ENCODE measurements at places on chromosomes 1 and 21. TPM values are rescaled to one million over a fixed set of nuclear protein-coding genes. Genes with fewer than 3 reads are reported as not detected.

The C1orf56 gene
- 3.2 TPM for total RNA-seq

The INSRR gene
- not detected for total RNA-seq

The FAM78B gene
- 0.69 TPM for total RNA-seq

GRCh38 chr21:45801989-45802388, 158.5 kb downstream of the PCBP3 start:
- H3K4me3 ChIP-seq: no peak overlapping the region
- H3K4me1 ChIP-seq: no peaks in the 10 kb centered on the region
- no peaks in the 10 kb centered on the region for H3K27me3 ChIP-seq

DNA sequence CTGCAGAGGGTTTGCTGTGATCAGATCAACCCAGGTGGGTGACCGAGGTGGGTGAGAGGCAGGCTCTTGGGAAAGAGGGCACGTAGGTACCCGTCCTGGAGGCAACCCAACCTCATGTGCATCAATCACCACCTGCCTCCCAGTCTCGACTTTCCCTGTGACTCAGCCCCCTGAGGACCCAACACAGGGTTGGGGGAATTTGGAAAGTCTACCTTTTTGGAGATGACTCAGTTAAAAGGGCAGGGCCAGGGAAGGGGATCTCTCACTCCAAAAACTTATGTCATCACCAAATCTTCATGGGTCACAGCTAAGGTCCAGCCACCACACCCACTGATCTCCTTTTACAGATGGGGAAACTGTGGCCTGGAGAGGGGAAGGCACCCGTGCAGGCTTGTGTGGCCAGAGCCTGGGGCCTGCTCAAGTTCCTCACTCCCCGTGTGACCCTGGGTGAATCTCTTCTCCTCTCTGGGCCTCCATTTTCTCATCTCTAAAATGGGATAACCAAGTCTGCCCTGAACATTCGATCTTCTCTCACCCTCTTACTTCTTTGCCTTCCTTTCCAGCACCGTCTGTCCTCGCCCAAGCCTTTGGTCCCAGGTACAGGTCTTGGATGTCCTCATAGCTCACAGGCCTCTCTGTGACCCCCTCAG, 34.6 kb upstream of the WNT4 start:
- no peaks in the 10 kb centered on the region for H3K4me1 ChIP-seq
- no peak overlapping the region for H3K4me3 ChIP-seq

DNA sequence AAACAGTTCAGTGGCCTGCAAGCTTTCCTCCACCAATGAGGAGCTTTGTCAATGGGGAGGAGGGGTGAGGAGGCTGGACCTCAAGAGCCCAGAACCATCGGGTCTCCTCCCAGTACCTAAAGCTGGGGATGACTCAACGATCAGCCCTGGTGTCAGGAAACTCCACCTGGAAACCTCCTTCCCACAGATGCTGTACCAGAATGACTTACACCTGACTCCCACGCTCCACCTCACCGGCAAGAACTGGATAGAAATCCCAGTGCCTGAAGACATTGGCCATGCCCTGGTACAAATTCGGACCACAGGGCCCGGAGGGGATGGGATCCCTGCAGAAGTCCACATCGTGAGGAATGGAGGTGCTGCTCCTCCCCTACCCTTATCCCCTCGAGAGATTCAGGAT, 11.4 kb downstream of the TMEM81 start:
- no peaks in the 10 kb centered on the region for H3K27me3 ChIP-seq
- no peak overlapping the region for H3K4me3 ChIP-seq
- DNase-seq: no peak
- no peak overlapping the region for H3K27ac ChIP-seq
- H3K4me1 ChIP-seq: no peaks in the 10 kb centered on the region

DNA sequence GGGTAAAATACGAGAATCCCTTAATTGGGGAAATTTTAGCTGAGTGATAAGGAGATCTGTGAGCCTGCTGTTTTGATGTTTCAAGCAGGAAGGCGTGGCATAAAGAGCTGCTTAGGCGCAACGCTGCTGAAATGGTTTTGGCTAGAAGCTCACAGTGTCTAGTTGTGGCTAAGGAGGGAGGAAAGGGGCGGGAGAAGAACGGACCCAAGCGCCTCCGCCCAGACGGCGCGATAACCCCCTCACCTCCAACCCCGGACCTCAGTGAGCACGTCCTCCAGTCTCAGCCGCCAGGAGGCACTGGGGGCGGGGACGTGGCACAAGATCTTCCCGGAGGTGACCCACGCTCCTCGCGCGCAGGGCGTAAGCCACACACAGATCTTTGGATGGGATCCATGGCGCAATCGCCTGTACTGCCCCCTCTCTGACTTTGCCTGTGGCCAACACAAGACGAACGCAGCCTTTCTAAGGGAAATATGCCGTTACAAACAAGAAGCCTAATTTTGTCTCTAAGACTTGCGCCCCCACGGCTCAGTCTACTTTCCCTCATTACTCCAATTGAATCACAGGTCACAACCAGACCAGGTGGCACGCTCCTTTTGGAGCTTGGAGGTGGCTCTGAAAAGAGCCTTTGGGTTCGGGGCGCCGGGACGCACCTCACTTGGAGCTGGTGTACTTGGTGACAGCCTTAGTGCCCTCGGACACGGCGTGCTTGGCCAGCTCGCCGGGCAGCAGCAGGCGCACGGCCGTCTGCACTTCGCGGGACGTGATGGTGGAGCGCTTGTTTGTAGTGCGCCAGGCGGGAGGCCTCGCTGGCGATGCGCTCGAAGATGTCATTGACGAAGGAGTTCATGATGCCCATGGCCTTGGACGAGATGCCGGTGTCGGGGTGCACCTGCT, 23.4 kb upstream of the RNF187 start:
- H3K4me1 ChIP-seq: no peaks in the 10 kb centered on the region
- no peaks in the 10 kb centered on the region for H3K36me3 ChIP-seq
- H3K27ac ChIP-seq: peak overlapping the region; percentile 19
- DNase-seq: peak; percentile 37
- H3K4me3 ChIP-seq: peak overlapping the region; percentile 14

GRCh38 chr21:20968391-20968790, 29.8 kb upstream of the NCAM2 start:
- H3K27ac ChIP-seq: no peak overlapping the region
- no peak for DNase-seq
- no peaks in the 10 kb centered on the region for H3K27me3 ChIP-seq
- no peaks in the 10 kb centered on the region for H3K4me1 ChIP-seq

DNA sequence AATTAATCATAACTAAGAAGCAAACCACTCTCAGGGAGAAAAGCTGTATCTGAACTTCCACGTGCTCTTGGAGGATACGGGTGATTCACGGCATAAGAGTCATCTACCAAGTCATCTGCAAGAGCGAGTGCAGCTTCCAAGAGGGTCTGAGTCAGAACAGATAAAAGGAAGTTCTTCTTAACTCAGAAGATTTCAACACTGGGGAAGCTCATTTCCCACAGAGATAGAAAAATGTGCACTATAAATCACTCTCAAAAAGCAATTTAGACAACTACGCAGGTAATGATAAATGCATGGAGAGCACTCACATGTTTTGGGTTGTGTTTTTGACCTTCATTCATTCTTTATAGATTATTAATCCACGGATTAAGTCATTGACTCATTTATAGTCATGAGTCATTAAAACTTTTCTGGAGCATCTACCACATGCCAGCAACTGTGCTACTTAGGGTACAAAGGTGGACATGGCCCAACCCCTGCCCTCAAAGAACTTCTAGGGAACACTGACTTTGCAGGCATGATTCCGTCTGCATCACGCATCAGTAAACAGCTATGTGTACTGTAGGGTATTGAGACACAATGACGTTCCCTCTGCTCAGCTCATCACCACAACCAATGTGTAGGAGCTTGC, 20.8 kb downstream of the KCNJ15 start:
- H3K4me3 ChIP-seq: no peak overlapping the region
- H3K27ac ChIP-seq: no peak overlapping the region
- no peaks in the 10 kb centered on the region for H3K4me1 ChIP-seq
- H3K27me3 ChIP-seq: no peaks in the 10 kb centered on the region

- no peak overlapping the region for H3K4me3 ChIP-seq
- peaks cover 7% of the 10 kb centered on the region for H3K36me3 ChIP-seq
- no peak for DNase-seq
- H3K4me1 ChIP-seq: no peaks in the 10 kb centered on the region
- no peak overlapping the region for H3K27ac ChIP-seq
Measured at GRCh38 chr1:32830092-32830852, 12.8 kb downstream of the S100PBP start.

DNA sequence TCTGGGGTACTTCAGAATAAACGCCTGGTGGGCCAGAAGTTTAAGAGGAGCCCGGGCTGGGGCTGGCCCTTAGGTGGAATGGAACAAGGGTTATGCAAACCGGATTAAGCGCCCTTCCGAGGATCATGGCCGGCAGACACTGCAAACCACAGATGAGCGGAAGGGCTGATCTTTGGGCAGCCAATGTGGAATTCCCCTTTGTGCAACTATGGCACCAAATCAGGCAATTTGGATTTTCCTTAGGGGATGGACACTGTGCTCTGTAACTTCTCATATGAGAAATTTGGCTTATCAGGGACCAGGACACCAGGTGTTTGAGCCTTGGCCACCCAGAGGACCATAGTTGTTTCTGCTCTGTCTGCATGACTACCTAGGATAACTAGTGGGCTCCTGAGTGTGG, 5.7 kb upstream of the IL10 start:
- no peak overlapping the region for H3K27ac ChIP-seq
- no peaks in the 10 kb centered on the region for H3K4me1 ChIP-seq
- no peak overlapping the region for H3K4me3 ChIP-seq
- no peaks in the 10 kb centered on the region for H3K27me3 ChIP-seq

DNA sequence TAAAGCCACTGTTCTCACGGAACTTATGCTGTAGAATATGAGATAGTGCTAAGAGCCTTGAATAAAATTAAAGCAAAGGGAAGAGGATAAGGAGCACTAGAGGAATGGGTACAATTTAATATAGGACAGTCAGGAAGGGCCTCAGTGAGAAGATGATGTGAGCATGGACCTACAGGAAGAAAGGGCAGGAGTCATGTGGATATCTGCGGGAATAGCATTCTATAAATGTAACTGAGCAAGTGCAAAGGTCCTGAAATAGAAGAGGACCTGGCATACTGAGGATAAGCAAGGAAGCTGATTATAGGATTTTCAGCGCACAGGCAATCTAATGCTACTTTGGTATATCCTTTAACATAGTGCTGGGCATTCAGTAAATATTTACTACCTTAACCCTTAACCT, 12.6 kb upstream of the BCAS2 start:
- no peak overlapping the region for H3K4me3 ChIP-seq
- H3K36me3 ChIP-seq: no peaks in the 10 kb centered on the region
- H3K27ac ChIP-seq: no peak overlapping the region
- H3K4me1 ChIP-seq: no peaks in the 10 kb centered on the region
- H3K27me3 ChIP-seq: no peaks in the 10 kb centered on the region

DNA sequence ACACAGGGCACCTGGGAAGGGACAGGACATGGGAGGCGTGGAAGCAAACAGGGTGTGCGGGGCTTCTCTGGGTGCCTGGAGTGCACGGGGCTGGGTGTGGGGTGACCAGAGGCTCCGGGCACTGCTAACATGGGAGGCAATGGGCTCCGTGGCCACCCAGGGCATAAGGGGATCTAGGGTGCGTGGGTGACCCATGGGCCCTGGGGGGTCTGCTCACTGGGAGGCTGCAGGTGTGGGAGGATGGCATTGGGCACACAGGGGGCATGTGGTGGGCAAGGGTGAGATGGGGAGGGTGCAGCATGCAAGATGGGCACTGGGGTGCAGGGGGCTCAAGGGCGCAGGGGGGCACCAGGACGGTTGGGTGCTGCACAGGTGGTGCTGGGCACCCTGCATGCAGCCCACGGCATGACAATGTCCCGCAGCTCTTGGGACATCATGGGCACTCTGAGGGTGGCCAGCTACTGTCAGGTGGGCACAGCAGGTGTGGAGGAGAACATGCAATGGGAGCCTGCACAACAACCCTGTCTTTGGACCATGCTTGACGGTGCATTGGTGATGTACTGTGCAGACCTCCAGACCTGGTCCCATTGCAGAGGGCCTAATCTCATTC, 15.1 kb downstream of the TRIM11 start:
- no peak for DNase-seq
- no peaks in the 10 kb centered on the region for H3K27me3 ChIP-seq
- H3K4me1 ChIP-seq: no peaks in the 10 kb centered on the region

DNA sequence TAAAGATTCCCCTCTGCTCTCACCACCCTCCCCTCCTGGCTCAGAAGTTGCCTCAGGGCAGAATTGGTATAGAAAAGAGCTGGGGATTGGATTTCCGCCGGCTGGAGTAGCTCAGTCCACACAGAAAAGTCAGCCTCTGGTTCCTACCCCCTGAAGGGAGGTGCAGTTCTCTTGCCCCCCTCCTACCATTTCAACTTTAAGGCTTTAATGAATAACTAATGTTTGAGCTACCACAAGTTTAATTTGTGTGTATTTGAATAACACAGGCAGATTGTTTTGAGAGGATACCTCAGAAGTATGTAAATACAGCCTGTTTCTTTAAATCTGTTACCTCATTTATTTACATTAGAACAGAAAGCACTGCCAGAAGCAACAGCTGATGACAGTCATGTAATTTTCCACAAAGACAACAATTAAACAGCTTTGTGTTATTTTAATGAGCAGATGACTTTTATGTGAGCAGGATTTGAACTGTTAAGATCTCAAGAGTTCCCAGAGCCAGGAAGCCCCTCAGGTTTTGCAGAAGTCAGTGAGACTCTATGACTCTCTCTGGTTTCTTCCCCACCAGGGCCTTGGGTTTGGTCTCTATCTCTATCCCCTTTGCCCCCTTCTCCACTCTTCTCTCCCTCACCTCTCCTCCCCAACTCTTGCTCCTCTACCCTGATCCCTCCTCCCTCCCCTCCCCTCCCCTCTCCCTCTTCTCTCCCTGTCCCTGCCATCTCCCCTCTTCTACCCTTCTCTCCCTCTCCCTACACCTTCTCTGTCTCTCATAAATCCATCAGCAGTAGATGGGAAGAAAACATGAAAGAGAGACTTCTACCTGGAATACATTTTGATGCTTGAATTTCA, 26.3 kb downstream of the DUSP10 start:
- no peak overlapping the region for H3K4me3 ChIP-seq
- peak overlapping the region; percentile 3 for H3K27ac ChIP-seq

DNA sequence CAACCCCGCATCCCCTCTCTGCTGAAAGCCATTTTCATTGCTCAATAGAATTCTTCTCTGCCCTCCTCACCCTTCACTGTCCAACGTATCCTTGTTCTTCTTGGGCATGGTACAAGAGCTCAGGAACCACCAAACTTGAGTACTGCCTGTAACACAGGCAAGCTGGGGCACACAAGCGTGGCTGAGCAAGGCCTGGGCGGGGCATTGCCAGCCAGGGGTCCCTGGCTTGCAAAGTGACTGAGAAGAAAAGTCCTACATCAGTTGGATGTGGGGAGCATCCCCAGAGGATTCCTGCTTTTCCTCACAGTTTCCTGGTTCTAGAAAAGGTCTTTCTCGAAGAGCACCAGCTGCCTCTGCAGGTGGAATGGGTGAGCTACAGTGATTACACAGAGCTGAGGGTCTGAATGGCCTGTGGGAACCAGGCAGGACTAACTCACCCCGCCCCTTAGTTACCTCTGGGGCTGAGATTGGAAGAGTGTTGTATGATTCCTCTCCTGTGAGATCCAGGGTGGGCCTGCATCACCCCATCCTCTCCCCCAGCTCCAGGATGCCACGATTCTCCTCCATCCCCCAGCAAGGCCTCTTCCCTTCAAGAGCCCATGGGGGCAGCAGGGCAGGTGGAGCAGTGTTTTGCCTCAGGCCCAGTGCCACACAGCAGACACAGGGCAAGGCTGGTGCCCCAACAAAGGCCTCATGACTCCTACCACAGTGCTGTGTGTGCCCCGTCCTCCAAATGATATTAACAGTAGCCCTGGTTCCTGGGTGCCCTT, 121.9 kb downstream of the MATN1 start:
- no peak overlapping the region for H3K27ac ChIP-seq
- no peak overlapping the region for H3K4me3 ChIP-seq
- no peaks in the 10 kb centered on the region for H3K4me1 ChIP-seq
- DNase-seq: peak; percentile 4

GRCh38 chr21:23955135-23955843, 1652.0 kb downstream of the MRPL39 start:
- H3K27ac ChIP-seq: no peak overlapping the region
- H3K4me3 ChIP-seq: no peak overlapping the region
- H3K4me1 ChIP-seq: no peaks in the 10 kb centered on the region
- no peaks in the 10 kb centered on the region for H3K36me3 ChIP-seq

All from colonic mucosa (tissue), 4 donors.